ENCODE measurements at places on chromosomes 12 and 14.
A peak's percentile ranks its signal among the peaks of the same experiment; 100 is the strongest.

- peak; percentile 18 for DNase-seq
Measured at GRCh38 chr12:102478405-102479098, 1.8 kb downstream of the IGF1 start.

- DNase-seq: no peak
Measured at GRCh38 chr12:1272142-1272541, 281.1 kb downstream of the ERC1 start.

DNA sequence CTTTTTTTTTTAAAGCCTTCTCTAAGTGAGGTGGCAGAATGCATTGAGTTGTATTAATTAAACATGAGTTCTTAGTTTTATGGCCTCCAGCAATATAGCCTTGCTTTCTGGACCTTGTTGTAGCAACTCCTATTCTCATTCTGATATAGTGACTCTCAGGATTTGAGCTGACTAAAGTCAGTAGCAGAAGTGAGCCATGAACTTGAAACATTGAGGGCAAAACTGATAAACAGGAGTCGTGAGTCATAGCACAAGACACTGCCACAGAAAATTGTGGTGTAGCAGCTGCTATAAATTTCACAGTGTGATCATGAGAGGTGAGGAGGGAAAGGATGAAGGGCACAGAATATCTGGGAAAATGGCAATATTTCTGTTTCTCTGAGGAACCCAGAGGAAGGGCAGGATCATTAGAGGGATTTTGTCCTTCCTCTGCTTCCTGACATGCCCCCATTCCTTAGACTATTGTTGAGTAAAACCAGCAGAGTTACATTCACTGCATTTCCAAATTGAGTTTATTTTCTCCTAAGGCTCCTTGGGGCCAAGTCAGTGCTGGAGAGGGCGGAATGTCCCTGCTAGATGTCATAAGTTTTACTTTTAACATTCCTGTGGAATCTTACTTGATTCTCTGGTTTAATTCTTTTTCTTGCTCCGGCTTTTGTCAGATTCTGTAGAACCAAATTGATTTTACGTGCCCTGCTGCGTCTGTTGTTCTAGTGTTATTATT, 7.5 kb downstream of the KLRG1 start:
- peak; percentile 40 for DNase-seq

- no peak for DNase-seq
Measured at GRCh38 chr14:56543436-56543835, 36.2 kb upstream of the TMEM260 start.

DNA sequence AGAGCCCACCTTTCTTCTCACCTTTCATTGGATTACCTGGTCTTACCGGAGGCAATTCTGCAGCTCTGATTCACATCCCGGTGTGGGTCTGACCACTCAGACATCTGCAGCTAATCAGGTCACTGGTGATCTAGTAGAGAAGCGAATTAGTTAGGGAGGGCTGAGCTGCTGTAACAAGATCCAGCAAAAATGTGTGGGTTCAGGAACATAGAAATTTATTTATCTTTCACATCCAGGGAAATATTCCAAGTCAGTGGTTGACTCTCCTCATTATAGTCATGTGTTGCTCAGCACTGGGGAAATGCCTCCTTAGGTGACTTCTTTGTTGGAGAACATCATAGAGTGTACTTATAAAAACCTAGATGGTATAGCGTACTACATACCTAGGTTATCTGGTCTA, 218.7 kb upstream of the PELI2 start:
- DNase-seq: no peak

GRCh38 chr14:105647784-105648608, 121.6 kb downstream of the TMEM121 start:
- no peak for DNase-seq

GRCh38 chr12:69657376-69658137, 41.5 kb downstream of the BEST3 start:
- no peak for DNase-seq

All from CD4-positive, alpha-beta T cell treated with Interleukin-1 beta for 1 hour (primary cell).